Naive thymus-derived CD8-positive, alpha-beta T cell (primary cell): ENCODE measurements at places on chromosomes 4 and X. TPM values are rescaled to one million over a fixed set of nuclear protein-coding genes. Genes with fewer than 3 reads are reported as not detected.

The CACNA1F gene
- total RNA-seq: 3.6 TPM

The JAKMIP1 gene
- total RNA-seq: 0.38 TPM

The NLGN4X gene
- total RNA-seq: not detected

The NSUN7 gene
- 0.25 TPM for total RNA-seq

The PABPC1L2A gene
- total RNA-seq: not detected

The SEC31A gene
- total RNA-seq: 145 TPM

The AADAT gene
- total RNA-seq: not detected

The FRG2 gene
- not detected for total RNA-seq

GRCh38 chr4:56698329-56698728 is 17.2 kb upstream of the HOPX start:
- DNase-seq: no peak

- DNase-seq: no peak
Measured at GRCh38 chr4:83436680-83437079, 18.9 kb downstream of the HELQ start.

DNA sequence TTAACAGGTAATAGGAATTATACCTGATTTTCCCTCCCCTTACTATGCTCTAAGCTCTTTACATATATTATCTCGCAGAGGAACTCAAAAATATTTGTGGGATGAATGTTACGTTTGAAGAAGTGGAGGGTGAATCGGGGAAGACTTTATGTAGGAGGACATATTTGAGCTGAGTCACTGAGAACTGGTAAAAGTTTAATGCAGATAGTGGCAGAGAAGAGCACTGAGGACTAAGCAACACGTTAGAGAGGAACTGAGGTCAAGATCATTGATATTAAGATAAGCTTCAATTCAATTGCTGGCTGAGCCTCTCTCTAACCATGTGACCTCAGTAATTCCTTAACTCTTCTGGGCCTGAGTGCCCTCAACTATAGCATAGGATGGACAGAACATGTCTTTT is 26.4 kb upstream of the ELOVL6 start:
- DNase-seq: no peak

DNA sequence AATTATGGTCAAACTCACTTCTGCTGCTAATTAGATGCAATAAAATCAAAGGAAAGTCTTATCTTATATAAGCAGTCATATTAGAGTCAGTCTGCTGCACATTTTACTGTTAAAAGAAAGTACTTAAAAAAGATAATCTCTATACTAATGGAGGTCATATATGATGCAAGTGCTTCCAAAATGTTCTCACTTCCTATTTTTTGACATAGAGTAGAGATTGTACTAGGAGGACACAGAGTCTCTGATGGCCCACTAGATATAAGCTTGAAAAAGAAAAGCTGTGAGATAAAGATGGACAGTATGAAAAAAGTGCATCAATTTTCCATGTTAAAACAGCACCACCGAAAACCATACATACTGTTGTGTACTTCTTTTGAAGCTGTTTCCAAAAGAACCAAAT is 196.9 kb downstream of the KLHL13 start:
- DNase-seq: no peak

DNA sequence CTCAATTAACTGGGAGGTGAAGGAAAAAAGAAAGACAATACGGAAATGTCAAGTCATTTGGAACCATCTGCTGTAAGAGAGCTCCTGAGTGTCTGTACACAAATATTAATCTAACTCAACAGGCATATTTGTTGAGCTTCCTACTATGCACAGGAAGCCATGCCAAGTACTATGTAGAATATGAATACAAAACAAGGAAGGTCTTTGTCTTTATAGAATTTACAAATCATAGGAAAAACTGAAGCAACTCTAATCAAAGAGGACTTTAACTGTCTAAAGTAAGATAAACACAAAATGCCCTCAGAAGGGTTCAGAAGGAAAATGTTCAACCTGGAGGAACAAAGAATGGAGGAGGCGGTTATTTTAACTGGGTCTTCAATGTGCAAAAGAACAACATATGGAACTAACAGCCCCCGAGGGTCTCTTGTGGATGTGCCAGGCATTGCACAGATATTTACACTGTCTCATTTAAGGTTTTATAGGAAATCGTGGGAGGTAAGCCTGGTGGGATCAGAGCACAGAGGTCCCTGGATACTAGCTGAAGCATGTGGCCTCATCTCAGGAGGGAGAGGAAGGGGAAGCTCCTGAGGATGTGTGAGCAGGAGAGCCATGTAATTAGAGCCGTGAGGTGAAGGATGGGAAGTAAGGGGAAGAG is 5.8 kb downstream of the FAM114A1 start:
- no peak for DNase-seq

DNA sequence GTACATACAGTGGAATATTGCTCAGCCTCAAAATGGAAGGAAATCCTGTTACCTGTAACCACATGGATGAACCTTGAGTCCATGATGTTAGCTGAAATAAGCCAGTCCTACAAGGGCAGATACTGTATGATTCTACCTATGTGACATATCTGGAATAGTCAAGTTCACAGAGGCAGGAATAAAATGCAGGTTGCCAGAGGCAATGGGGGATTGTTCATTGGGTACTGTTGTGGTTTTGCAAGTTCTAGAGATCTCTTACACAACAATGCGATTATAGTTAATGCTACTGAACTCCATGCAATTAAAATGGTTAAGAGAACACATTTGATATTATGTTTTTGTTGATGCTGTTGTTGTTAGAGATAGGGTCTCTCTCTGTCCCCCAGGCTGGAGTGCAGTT is 74.6 kb downstream of the SHROOM2 start:
- DNase-seq: no peak

DNA sequence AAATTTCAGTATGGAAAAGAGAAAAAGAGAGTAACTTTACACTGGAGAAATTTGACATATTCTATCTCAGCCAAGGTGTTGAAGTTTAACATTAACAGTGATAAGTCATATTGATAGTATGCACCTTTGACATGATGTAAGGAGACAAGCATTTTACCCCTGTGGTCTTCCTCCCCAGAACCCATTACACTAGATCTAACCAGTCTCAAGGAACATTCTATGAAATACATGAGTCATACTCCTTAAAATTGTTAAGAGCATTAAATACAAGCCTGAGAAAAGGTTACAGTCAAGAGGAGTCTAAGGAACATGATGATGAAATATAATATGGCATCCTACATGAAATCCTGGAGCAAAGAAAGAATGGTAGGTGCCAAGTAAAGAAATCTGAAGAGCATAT is 1151.3 kb upstream of the IGFBP7 start:
- DNase-seq: no peak

DNA sequence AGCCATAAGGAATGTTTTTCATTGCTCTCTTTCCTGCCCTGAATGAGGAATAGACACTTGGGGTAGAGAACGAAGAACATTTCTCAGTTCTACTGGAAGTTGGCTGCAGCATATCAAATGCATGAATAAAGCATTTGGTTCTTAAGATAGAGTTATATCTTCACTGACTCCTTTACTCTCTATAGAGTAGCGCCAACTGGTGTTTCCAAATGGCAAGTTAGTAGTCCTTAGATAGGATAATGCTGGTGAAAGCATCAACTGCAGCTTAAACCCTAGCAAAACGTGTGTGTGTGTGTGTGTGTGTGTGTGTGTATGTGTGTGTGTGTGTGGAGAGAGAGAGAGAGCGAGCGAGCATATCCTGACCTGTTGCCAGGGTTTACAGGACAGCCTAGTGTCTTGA is 62.2 kb upstream of the FRMPD4 start:
- DNase-seq: no peak

DNA sequence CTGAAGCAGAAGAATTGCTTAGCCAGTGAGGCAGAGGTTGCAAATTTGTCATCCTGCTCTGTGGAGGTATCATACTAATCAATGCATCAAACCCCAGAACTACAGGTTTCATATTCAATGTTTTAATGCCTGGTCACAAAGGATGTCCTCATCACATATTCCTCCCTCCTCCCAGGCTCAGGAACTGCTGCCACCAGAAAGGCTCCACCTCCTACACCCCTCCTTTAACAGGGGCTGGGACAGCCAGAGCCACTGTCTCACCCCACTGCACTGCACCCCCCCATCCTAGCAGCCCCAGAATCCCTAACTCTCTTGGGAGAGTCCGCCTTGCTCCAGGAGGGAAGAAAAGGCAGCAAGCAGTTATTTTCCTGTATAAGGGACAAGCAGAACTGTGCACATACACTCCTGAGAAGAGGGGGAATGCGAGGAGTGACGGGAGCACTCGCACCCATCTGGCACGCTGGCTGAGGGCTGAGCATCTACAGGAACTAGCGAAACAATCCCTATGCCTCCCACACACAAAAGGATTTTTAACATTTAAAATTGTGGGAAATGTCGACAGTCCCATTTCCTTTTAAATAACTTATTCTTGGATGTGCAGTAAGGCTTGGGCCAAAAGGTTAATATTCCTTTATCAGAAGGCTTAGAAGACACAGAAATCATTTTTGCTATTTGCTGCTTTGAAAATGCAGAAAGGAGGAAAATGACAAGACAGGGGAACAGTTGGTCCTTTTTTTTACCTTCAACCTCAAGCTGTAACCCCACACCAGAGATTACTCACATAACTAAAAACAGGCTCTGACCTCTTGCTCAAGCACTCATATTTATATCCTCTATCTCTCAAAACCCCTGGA is 27.8 kb downstream of the CD99L2 start:
- DNase-seq: no peak

DNA sequence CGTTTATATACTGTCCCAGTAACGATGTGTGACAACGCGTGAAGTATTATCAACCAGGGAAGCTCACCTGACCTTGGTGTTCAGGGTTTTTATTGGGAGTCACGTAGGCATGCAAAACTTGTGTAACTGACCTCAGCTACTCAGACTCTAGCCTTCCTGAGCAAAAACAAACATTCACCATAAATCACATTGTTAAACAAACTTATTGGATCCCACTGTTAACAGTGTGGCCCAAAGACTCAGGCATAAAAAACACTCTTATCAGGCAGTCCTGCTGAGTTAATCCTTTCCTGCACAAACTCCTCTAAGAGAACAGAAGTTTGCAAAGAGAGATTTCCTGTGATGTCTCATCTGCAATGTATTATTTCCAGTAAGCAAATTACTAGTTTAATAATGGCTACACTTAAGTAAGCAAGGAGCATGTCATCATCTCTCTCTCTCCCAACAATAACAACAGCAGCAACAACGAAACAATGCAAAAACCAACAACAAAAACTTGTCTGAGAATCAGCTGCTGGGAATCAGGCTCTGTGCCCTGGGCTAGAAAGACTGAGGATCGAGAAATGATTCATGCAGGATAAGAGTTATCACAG is 12.0 kb downstream of the GAGE1 start:
- no peak for DNase-seq

- peak; percentile 40 for DNase-seq
Measured at GRCh38 chr4:154618708-154619315, 6.4 kb upstream of the FGG start.

DNA sequence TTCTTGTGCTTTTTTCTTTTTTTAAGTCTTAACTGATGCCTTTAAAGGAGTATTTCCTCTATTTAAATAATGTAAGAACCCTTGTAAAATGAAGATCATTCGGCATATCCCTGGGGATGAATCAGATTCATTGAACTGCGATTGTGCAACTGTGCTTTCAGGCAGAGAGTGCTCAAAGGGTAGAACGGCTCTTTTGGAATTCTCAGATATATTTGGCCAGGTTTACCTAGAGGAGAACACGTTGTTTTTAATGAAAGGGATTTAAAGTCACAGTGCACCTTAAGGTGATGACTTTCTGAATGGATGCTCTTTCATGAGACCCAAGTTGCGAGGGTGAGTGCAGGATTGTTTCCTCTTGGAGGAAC is 51.6 kb upstream of the ELOVL6 start:
- DNase-seq: no peak

DNA sequence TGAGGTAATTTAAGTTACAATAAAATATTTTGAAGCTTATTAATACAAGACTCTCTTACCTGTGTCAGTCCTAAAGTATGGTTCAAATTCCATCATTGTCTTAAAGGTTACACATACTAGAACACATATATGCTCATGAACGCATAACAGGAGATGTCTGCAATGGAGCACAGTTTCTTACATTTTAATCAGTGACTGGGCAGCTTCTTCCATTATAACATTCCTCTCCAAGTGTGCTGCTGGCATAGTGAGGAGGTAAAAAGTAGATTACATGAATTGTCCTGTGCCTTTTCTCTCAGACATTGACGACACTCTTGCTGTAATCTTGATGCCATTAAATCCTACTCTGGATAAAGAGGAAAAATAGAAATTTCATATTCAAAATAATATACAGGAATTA is 40.8 kb upstream of the GRID2 start:
- no peak for DNase-seq
